SW 1271 (cell line): ENCODE measurements at places on chromosomes 1 and 21.

- no peak for DNase-seq
Observed at GRCh38 chr1:98500324-98500723, 161.2 kb upstream of the SNX7 start.

GRCh38 chr1:208511242-208511860 lies 267.2 kb upstream of the PLXNA2 start:
- no peak for DNase-seq

DNA sequence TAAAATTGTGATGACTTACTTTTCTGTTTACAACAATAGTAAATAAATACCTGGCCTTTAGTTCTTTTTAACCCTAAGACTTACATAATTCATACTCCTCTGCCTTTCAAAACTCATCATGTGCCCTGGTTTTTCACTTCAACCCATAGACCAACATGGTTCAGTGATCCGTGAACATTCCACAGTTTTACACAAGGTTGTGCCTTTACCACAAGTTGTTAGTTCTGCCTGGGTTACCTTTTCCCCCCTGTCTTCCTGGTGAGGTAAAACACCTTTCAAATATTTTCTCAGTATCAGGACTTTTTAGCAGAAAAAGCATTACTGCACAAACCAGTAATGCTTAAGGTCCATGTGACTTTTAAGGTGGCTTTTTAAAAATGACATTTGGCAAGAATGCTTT lies 1466.4 kb downstream of the PLA2G4A start:
- DNase-seq = no peak

GRCh38 chr1:238642231-238642630 lies 744.1 kb upstream of the CHRM3 start:
- DNase-seq = no peak

DNA sequence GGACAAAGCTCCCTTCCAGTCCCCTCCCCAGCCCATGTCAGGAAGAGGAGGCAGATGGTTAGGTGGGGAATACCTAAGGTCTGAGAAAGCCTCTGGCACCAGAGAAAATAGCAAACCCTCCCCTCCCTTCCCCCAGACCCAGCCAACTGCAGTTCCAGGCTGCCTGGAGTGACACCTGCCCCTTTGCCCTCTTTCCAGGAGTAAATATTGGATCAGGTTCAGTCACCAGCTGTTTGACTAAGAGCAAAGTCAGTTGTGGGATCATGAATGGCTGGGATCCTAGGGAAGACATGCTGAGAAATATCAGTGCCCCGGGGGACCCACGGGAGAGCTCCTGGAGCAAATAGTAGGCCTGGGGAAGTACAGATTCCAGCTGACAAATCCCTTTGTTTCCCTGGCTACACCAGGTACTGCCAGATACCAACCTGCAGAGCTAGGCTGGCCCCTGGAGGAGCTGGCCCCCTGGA lies 12.2 kb upstream of the CDK18 start:
- DNase-seq = no peak
